ENCODE measurements at places on chromosomes 3 and 15.

GRCh38 chr3:184656829-184657681, 54.8 kb downstream of the MAGEF1 start:
- DNase-seq, result peak; percentile 75

GRCh38 chr3:102165367-102165766, 269.4 kb upstream of the ZPLD1 start:
- peak; percentile 82 for DNase-seq

DNA sequence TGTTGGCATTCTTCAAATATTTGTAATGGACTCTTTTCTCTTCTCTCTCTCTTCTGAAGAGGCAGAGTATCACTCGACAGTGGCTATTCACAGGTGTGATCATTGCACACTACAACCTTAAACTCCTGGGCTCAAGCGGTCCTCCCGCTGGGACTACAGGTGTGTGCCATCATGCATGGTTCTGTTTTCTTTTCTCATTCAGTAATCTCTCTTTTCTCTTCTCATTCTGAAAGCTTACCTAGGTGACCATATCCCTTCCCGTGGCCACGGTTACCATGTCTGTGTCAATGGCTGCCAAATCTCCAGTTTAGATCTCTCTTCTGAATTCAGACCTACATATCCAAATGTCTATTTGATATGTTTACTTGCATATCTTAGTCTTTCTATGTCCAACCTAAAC, 96.3 kb downstream of the SOX2 start:
- DNase-seq, result no peak

DNA sequence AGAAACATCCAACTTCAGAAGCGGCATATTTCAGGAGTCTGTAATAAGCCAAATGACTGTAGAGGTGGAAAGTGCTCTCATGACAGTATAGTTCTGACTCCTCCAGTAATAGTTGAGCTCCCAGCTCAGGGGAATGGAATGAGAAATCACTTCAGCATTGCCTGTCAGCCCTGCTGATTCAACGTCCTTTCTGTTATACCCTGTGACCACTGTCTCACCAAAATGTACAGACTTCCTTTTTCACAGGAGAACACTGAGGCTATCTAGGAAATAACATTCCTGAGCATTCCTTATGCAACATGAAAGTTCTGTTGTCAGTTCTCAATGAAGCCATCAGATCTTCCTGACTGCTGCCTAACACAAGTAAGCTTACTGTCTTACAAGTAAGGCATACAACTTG, 284.5 kb upstream of the MME start:
- DNase-seq, result peak; percentile 97

GRCh38 chr3:159265705-159266104, 463.9 kb downstream of the MFSD1 start:
- peak; percentile 17 for DNase-seq

GRCh38 chr3:28835751-28836150, 445.1 kb upstream of the RBMS3 start:
- DNase-seq, result peak; percentile 16

GRCh38 chr3:77038930-77039605, 831 bp upstream of the ROBO2 start:
- DNase-seq, result peak; percentile 5

GRCh38 chr3:8840556-8840955, 71.1 kb upstream of the OXTR start:
- peak; percentile 90 for DNase-seq
